ELR (cell line): ENCODE measurements at places on chromosomes 12 and 14.

DNA sequence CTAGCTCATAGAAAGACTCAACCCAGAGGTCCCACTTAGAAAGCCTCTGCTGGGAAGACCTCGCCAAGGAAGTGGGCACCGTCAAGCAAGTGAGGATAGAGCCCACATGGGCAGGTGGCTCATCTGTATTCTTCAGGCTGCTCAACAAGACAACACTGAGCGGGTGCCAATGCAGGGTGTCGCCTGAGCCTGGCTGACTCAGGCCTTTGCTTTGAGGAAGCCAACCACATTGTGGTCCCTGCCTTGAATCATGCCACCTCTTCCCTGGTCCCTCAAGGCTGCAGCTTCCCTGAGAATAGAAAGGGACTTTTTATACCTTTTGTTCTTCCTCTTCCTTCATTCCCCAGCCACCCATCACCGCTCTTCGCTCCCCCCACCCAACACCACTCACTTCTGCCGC lies 2.1 kb upstream of the RNASE13 start:
- no peak for DNase-seq

GRCh38 chr14:75645056-75645455 lies 15.6 kb downstream of the ERG28 start:
- DNase-seq: no peak

GRCh38 chr14:97361958-97362357 lies 564.8 kb downstream of the VRK1 start:
- DNase-seq: no peak

- DNase-seq: no peak
Measured at GRCh38 chr14:96662116-96662970, 134.8 kb upstream of the VRK1 start.

DNA sequence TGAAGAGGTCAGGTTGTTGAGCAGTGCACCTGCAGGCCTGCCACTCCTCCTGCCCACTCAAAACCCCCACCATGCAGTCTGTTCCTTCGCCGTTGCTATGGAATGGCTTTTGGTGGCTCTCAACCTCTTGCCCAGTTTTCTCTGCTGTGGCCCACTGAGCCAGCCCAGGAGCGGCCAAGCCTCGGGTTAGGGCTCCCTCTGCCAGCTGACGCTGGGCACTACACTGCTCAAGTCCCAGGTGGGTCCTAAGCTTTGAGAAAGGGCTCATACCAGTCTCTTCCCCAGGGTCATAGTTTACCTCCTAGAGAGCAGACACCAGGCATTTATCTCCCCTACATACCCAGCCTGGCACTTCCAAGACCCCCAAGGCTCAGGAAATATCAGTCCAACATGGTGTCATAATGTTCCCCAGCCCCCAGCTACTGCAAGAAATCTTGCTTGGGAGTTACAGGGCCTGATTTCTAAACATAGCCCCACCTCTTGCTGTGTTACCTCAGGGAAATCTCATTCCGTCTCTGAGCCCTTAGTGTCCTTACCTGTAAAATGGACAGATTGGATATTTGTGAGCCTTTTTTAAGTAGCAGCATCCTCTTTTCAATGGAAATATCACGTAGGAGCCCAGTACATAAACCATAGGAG lies 59.4 kb downstream of the TSPAN11 start:
- peak; percentile 61 for DNase-seq

GRCh38 chr12:62069976-62070375 lies 190.2 kb upstream of the USP15 start:
- DNase-seq: no peak

GRCh38 chr12:118404876-118405521 lies 28.6 kb downstream of the SUDS3 start:
- DNase-seq: peak; percentile 81

DNA sequence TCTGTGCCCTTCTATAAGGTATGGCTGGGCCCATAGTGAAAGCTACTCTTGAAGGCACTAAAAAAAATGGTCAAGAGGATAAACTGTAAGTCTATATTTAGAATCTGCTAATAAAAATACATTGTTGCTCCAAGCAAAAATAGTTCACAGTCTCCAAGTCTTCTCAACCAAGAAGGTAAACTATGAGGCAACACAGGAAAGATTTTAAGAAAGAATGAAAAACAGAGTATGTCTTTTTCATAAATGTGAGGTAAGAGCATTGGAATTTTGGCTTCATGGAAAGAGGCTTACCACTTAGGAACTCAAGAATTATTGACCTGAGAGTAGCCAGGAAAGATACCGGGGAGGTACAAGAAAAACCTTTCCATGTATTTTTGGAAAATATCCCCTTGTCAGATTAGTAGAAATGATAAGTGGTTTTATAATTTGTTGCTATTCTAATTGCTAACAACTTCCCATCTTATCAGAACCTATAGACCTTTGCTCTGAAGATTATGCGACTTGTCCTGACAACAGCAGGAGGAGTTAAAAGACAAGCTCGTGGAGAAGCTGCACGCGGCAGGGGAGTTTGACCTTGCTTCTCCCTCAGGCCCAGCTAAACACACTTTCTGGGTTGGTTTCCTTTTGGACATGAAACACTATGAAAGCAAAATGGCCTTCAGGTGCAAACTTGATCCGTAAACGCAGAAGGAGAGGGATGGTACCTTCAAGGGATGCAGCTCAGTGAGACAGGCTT lies 238.1 kb downstream of the FOXN3 start:
- no peak for DNase-seq

DNA sequence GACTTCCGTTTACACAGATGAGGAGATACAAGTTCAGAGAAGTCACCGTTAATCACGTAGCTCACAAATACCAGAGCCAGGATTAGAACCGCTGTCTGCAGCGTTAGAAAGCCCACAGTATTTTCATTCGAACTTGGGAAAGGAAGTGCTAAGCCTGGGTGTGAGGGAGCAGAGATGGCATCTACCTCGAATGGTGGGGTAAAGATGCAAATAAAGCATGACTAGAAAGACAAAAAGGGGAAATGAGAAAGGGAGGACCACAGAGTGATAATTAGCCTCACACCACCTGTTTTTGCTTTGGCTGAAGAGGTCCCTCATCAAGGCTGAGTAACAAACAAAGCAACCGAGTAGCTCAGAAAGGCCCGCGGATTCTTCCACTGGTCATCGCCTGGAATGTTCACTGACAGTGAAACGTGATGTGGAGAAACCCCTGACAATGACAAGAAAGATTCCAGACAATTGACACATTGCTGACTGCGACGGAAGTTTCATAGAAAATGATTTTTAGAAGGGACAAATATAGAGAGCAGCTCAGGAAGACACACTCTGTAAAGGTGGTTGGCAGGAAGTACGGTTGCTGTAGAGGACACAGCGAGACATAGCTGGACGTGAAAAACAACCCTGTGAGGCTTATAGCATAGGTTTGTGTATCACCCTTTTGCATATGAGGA lies 31.5 kb upstream of the BHLHE41 start:
- no peak for DNase-seq

GRCh38 chr14:97283426-97283825 lies 486.2 kb downstream of the VRK1 start:
- DNase-seq: no peak

- DNase-seq: no peak
Measured at GRCh38 chr12:50981319-50982239, 29.2 kb downstream of the HIGD1C start.

DNA sequence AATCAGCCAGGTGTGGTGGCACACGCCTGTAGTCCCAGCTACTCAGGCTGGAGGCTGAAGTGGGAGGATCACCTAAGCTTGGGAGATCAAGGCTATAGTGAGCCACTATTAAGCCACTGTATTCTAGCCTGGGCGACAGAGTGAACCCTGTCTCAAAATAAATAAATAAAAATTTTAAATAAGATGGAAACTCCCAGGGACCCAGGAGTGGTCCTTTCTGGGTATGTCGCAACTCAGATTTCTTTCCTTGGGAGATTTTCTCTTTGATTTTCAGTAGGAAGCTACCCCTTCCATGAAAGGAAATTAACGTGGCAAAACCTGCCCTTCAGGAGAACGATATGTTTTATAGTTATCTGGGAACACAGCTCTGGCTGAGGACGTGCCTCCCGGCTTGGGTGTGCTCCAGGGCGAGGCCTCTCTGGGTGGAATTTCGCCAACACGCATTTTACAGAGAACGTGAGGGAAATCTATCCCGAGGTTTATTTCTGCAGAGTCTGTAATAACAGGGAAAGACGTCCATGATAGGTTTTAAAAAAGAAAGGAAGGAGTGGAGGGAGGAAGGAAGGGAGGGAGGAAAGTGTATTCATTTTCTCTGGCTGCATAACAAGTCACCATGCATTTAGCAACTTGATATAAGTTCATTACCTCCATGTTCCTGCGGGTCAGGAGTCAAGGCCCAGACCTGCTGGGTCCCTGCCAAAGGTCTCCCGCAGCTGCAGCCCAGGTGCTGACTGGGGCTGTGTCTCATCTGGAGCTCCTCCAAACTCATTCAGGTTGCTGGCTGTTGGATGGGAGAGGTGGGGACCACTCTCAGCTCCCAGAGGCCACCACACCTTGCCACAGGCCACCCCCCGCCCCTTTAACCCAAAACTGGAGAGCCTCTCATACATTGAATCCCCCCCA lies 80.6 kb upstream of the GSC start:
- no peak for DNase-seq

DNA sequence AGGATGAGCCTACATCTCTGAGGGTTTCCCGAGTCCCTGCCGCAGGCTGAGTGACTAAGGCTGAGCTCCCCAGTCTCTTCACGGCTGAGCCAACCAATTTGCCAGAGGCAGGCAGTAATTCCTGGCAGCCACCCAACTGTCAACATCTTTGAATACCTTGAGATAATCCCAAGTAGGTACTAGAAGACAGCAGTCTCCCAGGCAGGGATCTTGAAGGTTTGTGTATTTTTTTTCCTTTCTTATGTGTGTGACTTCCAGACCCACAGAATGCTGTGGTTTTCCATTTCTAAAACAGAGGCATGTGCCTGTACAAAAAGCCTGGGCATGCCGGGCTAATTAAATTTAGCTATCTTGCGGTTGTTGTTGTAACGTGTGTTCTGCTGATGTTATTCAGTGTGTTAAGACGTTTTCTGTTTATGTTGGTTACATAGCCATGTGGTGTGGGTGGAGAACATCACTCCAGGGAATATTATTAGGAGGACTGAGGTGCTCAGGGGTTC lies 155.5 kb downstream of the ANO2 start:
- DNase-seq: peak; percentile 65

GRCh38 chr12:49345051-49345824 lies 1.4 kb upstream of the DNAJC22 start:
- peak; percentile 37 for DNase-seq

GRCh38 chr12:117688446-117688845 lies 280.3 kb downstream of the KSR2 start:
- DNase-seq: no peak

DNA sequence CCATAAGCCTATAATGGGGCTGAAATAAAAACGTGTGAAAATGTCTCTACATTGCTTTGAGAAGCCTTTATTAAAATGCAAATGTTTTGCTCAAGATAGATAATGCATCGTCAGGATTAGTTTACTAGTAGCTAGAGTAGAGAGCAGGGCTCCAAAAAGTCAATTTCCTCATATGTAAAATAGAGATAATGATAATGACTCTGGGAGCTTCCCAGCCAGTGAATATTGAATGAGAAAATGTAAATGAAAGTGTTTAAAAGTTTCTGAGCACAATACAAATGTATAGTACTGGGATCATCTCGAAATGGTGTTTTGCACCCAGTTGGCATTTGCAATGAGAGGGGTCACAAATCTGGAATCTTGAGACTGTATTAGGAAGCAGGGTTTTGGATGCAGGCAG lies 135.3 kb downstream of the OTOGL start:
- DNase-seq: no peak

- no peak for DNase-seq
Measured at GRCh38 chr12:130339951-130340350, 2.3 kb downstream of the PIWIL1 start.

DNA sequence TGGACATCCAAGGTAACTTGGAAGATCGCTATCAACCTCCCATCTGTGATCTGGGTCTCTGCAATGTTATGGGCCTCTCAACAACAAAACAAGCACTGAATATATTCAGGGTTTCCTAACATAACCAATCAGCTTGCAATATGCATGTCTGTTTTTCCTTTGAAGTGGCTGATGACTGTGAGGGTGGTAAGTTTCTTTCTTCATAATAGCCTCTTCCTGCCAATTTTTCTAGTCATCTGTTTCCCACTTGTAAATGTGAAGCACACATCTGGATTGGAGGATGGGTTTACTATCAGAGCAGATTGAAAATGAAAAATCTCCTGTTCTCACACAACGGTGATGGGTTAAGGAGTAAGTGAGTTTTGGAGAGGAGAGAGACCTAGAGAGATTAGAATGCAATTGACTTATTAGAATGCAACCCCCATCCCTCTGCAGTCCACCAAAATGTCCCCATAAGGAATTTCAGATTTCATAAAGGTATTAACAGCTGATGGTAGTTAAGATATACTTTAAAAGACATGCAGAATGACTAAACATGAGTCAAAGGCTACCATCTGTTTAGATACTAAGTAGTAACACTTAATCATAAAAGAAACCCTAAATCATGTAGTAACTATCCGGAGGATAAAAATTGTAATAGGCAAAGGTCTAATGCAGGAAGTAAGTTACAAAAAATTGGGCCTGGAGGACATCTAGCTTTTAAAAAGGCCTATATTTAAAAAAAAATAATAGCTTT lies 58.4 kb upstream of the SAV1 start:
- peak; percentile 87 for DNase-seq

GRCh38 chr14:22976620-22977433 lies 5.5 kb downstream of the AJUBA start:
- DNase-seq: peak; percentile 59

- DNase-seq: peak; percentile 5
Measured at GRCh38 chr12:97960741-97961608, 498.4 kb downstream of the RMST start.

DNA sequence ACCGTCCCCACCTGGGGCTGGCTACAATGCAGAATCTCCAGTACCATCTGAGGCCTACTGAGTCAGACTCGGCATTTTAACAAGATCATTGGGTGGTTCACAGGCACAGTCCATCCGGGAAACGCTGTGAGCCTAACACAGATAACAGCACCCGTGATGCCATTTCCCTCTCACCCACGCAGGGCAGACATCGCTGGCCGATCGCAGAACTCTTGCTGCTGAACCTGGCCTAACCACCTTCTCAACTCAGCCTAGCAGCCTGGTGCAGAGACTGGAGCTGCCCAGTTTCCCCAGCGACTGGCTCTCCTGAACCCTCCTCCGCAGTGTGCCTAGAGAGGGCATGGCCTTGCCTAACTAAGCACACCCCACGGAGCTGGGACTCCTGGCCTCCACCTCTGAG lies 83.3 kb downstream of the NCOR2 start:
- no peak for DNase-seq

DNA sequence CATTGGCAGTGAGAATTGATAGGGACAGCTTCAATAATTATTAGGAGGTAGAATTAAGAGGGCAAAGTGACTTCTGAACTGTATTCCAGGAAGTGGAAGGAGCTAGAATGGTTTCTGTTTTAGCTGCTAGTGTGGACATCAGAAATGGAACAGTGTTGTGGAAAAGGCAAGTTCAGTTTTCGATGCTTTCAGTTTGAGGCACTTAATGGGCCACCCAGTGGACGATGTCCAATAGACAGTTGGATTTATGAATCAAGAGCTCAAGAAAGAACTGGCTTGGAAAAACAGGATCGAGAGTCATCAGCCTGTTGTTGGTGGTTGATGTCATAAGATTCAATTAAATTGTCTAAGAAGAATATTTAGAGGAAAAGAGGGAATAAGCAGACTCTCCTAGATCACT lies 136.3 kb downstream of the DYRK2 start:
- DNase-seq: no peak
